ENCODE measurements at places on chromosomes 16 and 17.
A peak's percentile ranks its signal among the peaks of the same experiment; 100 is the strongest.

DNA sequence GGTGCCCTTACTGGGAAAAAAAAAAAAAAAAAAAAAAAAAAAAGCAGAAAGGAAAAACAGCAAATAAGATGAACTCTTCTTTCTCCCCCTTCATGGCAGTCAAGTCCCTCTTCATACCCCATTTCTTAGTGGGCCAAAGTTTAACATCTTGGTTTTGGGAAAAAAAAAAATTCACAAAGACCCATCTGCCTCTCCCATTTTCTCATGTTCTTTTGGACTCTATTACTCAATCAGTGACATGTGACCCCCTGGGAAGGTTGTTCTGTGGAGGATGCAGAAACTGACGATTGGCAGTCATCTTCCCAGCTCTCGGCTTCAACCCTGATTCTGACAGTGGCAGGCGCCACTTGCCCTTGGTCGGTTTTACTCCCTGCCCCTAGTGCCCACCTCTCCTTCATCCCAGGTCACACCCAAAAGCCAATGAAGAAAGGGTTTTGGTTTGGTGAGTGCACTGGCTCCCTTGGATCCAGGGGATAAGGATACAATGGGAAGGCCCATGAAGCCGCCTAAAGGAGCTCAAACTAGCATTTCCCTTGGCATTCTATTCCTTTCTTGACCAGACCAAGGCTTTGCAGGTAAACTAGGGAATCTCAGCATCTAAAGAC, 60.7 kb upstream of the TBX2 start:
- no peak for DNase-seq

- DNase-seq = no peak
Measured at GRCh38 chr16:77599793-77600415, 122.4 kb upstream of the NUDT7 start.

GRCh38 chr17:10149573-10150399, 48.6 kb downstream of the GAS7 start:
- no peak for DNase-seq

DNA sequence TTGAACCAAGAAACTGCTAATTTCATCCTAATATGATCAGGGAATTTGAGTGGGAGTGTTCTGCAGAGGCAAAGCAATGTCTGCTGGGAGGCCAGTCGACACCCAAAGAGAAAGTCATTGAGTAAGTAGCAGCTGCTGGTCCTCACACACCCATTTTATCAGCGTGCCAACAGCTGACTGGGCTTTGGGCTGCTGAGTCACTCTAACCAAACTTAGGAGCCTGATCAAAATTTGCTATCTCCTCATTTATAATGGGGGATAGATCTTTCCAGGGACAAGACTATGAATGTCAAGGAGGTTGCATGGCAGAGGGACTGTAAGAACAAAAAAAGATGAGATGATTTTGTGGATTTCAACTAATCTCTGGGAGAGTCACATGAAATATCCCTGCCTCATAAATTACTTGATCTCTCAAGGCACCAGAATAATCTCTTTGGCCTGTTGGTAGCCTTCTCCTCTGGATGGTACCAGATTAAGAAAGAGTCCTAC, 32.9 kb downstream of the CPSF4L start:
- DNase-seq = no peak

GRCh38 chr16:67549240-67549639, 13.1 kb upstream of the CTCF start:
- DNase-seq = no peak

DNA sequence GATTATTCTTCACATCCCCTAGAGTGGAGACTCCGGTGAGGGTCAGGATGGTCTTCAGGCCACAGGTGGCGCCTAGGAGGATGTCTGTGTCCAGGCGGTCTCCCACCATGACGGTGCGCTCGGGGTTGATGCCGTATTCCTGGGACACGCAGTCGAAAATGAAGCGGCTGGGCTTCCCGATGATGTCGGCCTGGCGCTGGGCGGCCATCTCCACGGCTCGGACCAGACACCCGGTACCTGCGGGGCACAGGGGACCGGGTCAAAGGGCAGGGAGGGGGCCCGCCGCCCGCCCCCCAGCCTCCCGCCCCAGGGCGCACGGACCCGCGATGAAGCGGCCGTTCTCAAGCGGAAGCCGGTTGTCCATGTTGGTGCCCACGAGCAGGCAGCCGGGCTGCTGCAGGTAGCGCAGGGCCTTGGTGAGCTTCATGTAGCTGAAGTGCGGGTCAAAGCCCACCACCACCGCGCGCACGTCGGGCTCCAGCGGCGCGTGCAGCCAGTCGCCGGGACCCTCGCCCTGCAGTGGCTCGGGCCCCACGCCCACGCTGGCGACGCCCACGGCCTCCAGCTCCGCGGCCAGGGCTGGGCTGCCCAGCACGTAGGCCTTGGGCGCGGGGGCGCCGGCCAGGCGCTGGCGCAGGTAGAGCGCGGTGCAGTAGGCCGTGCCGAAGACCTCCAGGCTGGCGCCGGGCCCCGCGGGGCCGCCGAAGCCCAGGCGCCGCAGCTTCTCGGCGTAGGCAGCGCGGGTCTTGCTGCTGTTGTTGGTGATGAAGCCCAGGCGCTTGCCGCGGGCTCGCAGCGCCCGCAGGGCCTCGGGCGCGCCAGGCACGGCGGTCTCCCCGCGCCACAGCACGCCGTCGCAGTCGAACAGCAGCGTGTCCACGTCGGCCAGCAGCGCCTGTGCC, 572 bp downstream of the PGP start:
- DNase-seq = no peak

- no peak for DNase-seq
Measured at GRCh38 chr17:74532115-74532514, 840 bp upstream of the CD300LB start.

GRCh38 chr17:67020293-67020766, 24.0 kb upstream of the CACNG1 start:
- DNase-seq = no peak

- no peak for DNase-seq
Measured at GRCh38 chr16:80356365-80356764, 184.4 kb upstream of the DYNLRB2 start.

GRCh38 chr16:12267491-12267890, 291.0 kb downstream of the SNX29 start:
- DNase-seq = no peak

DNA sequence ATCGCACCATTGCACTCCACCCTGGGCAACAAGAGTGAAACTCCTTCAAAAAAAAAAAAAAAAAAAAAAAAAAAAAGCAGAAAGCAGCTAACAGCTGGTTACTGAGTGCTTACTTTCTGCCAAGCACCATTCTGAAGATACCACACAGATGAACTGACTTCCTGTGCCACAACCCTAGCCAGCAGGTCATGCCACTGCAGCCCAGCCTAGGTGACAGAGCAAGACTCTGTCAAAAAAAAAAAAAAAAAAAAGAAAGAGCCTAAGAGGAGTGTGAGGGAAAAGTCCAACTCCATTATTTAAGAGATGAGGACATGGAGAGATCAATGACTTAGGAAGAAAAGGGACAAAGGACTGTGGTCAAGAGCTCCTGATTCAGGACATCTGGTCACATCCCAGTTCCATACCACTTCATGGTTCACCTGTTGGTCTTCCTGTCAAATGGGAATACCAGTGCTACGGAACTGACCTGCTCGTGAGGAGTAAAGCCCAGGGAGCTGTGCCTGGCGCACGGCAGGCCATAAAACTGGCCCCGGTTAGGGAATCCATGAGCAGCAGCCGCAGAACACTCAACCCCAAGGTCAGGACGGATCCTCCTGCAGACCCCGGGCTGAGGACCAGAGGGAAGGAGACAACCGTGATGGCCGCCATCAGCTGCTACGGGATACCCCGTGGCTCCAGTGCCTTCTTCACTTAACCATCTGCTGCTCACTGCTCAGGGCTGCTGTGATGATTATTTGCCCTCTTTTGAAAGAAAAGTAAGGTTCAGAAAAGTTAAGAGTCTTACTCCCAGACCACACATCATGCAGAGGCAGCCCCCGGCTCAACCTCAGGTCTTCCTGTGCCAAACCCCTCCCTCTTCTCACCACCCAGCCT, 950 bp downstream of the KLHDC4 start:
- no peak for DNase-seq

DNA sequence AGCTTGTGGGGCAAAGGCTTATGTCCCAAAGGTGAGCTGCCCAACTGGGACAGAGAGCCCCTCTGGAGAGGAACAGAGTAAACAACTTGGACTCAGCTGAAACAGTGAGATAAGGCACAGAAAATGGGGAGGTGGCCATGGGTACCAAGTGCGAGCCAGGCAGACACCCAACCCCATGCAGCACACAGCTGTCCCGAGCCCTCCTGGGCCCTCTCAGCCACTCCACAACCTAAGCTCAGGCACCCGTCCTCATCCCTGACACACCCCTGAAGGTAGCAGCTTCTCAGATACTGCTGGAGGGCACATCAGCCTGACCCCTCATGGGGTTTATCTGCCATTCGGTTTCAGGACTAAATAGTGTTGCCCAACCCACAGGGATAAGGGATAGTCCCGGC, 4.8 kb upstream of the GFOD2 start:
- no peak for DNase-seq

- DNase-seq = no peak
Measured at GRCh38 chr17:50359998-50360461, 13.0 kb downstream of the MRPL27 start.

DNA sequence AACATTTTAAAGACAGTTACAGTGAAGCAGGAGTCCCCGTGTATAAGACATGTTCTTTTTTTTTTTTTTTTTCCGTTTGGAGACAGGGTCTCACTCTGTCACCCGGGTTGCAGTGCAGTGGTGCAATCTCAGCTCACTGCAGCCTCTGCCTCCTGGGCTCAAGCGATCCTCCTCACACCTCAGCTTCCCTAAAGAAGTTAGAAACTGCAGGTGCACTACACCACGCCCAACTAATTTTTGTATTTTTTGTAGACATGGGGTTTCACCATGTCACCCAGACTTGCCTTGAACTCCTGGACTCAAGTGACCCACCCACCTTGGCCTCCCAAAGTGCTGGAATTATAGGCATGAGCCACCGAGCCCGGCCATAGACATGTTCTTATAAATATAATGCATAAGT, 3.0 kb downstream of the EVI2B start:
- DNase-seq = no peak

DNA sequence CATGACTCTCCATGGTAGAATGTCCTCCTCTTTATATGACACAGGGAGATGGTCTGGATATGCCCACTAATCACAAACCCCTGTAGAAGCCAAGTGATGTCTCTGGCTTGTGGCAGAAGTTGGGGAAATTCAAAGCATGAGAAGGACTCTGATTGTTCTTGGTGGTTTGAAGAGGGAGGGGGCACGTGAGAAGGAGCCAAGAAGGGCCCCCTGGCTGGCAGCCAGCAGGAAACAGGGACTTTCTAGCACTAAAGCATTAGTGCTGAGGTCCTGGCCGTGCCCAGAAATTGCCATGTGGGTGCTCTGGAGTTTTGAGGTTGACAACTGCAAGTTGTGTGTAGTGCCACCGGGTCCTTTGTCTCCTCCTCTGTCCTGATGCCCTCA, 199.9 kb downstream of the LGALS9B start:
- DNase-seq = no peak

DNA sequence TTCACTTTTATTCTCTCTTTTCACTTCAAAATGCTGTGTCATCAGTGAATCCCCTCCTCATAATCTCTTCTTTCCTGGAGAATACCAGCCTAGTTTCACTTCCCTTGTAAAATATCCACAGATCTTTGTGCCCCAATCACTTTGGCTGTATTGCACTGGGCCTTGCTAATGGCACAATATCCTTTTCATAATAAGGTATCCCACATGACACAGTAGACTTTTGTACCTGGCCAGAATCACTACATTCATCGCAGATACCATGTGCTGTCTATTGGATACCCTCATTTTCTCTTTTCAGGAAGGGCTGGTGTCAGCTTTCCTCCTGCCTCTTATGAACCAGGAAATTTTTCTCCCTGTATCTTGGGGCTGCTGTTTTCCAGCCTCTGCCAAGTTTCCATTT, 25.7 kb upstream of the TOX3 start:
- no peak for DNase-seq

GRCh38 chr16:1942047-1942809, 771 bp downstream of the MSRB1 start:
- no peak for DNase-seq

GRCh38 chr17:38893607-38894006, 23.7 kb downstream of the LASP1 start:
- peak; percentile 31 for DNase-seq

- no peak for DNase-seq
Measured at GRCh38 chr16:17776888-17777287, 306.1 kb upstream of the XYLT1 start.

GRCh38 chr16:87062569-87063442, 254.4 kb downstream of the C16orf95 start:
- no peak for DNase-seq

DNA sequence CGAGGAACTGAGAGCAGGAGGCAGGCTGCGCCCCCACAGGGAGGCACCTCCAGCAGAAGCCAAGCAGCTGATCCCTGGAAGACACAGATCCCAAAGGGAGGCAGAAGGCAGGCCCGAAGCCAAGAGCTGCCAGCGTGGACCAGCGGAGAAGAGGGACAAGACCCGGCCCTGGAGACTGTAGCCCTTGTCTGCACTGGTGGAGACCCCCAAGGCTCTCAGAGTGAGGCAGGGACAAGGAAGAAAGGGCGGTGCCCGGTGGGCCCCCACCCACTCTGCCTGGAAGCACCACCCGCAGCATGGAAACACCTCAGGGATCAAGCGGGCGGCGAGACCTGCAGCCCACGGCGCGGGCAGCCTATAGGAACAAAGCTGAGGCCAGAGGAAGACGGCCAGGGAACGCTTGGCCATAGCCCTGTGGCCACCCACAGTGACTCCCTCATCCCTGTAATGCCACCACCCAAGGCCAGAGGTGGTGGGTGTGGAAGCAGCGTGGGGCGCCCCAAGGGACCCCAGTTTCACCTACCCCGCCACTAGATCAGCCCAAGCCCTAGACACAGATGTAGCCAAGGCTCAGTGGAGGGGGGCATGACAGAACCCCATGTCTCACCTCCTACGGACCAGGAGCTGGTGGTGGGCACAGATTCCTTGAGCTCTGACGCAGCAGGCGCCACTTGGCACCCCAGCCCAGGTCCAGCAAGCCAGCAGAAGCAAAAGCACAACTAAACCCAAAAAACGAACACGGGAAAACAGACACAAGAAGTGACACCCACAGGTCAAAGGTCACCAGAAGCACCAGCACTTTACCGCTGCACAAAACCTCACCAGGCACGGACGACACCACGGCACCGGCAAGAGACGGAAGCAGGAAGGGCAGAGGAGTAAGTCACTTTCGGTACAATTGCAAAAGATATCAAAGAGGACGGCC, 2.9 kb upstream of the SIRT7 start:
- no peak for DNase-seq

GRCh38 chr17:41116297-41116696, 1.9 kb downstream of the KRTAP4-11 start:
- DNase-seq = no peak

DNA sequence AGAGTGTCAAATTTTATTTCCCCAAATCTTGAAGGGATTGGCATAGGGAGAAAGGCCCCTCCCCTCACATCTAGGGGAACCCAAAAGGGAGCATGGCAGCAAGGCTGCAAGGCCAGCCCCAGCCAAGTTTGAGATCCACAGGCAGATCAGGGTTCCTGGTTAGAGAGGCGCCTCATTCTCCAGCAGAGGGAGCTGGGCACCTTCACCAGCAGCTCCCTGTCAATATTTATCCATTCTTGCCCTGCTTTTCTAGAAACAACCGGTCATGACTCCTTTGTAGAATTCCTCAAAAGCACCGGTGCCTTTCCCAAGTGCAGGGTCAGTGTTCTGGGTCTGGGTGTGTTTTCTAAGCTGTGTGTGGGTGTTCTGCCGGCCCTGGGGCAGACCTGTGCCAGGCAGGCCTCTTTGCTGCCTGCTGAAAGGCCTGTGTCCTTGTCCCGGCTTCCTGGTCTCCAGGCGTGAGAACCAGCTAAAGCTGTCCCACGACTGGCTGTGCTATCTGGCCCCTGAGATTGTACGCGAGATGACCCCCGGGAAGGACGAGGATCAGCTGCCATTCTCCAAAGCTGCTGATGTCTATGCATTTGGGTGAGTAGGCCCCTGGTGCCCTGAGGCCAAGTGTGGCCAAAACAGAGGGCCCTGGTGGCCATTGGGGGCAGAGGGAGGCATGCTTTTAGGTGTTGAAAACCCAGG, 21.2 kb upstream of the LGALS9 start:
- DNase-seq = no peak
